ENCODE measurements at places on chromosomes 6 and 20.

- DNase-seq, result no peak
Observed at GRCh38 chr6:107911692-107912091, 46.3 kb downstream of the SEC63 start.

- no peak for DNase-seq
Observed at GRCh38 chr6:167755461-167755860, 71.2 kb upstream of the AFDN start.

- peak; percentile 48 for DNase-seq
Observed at GRCh38 chr20:63442100-63442493, 30.4 kb downstream of the KCNQ2 start.

GRCh38 chr6:51199733-51200260 is 381.1 kb downstream of the TFAP2B start:
- no peak for DNase-seq

DNA sequence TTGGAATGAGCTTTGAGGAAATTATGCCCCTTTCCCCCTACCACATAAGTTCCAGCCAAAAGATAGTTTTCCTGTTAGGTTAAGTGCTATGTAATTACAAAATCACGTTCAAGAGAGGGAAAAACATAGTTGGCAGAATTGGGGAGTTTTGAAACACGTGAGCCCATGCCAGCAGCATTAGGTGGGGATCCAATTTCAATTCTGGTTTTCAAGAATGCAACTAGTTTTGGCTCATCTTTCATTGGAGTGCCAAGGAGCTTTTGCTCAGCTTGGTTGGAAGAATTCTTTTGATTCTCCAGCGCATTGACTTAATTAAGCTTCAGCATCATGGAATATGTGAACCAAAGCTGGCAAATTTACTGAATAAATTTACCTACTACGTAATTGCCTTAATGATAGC is 95.9 kb downstream of the SAMD5 start:
- peak; percentile 21 for DNase-seq

GRCh38 chr6:78639111-78640110 is 227.9 kb upstream of the IRAK1BP1 start:
- DNase-seq, result no peak

- peak; percentile 88 for DNase-seq
Observed at GRCh38 chr20:57259121-57259937, 7.1 kb downstream of the BMP7 start.

- no peak for DNase-seq
Observed at GRCh38 chr6:26604026-26604425, 7.3 kb downstream of the ABT1 start.

- no peak for DNase-seq
Observed at GRCh38 chr6:72856801-72857200, 234.9 kb downstream of the KCNQ5 start.

DNA sequence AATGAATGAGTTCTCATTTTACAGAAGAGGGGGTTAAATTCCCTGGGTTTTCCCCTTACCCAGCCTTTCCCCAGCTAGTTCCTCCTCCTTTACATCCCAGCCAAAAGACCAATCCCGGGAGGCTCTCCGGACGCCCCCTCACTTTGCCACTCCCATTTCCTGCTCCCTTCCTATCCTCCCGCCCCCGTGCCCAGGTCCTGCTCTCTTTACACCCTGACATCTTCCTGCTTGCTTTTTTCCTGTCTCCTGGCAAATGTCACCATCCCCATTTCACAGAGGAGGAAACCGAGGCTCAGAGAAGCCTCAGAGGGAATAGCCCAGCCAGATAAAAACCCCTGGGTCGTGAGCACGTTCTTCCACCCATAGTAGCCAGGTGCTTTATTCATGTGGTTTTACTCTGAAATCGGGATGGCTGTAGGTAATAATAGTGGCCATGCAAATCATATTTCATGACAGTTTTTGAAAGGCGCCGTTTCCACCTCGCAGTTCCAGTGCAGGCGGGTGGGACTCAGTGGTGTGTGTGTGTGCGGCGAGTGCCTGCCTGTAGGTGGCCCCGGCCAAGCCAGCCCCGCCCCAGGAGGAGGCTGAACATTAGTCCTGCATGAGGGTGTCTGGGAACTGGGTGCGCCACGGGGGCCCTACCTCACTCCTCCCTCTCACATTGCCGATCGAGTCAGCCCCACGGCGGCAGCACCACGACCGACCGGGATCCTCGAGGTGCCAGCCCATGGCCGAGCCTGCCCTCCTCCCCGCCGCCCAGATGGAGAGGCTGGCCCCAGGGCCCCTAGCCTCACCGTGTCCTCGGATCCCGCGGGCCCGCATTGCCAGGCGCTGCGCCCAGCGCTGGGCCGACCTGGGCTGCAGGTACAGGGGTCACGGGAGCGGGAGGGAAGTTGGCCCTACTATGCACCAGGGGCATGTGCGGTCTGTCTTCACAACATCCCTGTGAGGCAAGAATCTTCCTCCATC is at the start of gene ARHGAP40:
Gene ARHGAP40, plus strand, starts transcription at position 594 of the 969 bp plus-strand sequence.
- no peak for DNase-seq

DNA sequence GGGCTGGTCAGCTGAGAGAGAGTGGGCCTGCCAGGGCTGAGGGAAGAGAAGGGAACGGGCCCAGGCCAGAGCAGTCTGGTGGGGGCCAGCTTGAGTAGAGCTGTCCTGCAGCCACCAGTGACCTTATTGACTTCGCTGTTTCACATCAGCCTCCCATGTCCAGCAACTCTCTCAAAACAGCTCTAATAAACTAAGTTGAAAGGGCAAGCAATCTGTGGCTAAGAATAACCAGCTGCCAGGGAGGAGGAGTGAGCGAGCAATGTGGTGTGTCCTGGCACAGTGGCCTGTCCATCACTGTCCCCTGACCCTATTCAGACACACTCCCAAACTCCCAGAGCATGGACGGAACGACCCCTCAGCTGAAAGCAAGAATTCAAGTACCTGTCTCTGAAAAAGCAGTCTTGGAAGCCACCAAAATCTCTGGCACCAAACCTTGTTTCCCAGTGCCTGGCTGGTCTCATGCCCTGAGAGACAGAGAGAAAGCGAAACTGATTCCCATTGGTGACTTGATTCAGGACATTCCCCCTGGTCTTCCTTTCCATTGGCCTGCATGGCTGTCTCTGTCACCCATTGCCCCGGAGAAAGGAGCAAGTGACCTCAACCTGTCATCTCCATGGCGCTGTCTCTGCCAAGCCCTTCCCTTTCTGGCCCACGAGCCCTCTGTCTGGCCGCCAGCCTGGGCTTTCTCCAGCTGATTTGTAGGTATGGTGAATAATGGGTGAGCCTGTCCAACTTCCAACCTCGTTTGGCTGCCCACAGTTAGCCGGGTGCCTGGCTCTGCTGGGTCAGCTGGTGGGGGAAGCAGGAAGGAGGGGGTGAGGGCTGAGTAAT is at the start of gene DDO:
Gene DDO, minus strand, starts transcription at position 490 of the 831 bp plus-strand sequence. CDS start 2,113 bp downstream, outside the sequence.
- DNase-seq, result no peak

DNA sequence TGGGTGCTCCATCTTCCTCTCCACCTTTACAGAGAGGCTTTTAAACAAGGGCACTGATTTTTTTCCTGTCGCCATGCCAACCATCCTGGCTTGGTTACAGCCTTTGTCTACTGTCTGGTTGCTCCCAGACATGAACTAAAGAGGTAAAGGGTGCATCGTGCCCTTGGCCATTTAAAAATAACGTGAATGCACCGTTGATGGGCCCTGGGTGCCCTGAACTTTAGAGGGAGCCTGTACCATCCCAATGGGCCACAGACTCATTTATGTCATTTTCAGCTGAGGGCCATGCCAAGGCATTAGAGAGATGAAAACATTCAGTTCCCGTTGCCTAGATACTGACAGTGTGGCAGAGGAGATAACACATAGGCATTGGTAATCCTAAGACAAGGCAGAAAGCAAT is 23.3 kb downstream of the TMC2 start:
- DNase-seq, result no peak

DNA sequence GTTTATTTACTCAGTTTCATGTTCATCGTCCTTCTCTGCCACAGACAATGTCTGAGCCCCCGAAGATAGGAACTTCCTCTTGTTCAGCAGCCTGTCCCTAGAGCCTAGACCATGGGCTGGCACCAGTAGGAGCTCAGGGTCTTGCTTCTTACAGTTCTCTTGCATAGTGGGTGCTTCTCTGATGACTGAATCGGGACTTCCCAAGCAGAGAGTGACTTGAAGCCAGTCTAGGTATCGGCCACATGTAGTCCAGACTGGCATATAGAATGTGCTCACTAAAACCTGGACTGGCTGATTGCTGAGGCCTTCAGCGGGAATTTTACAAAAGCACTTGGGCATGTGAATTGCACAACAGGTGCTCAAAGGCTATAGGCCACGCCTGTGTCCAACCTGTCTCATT is 52.0 kb downstream of the PRDM1 start:
- DNase-seq, result no peak

DNA sequence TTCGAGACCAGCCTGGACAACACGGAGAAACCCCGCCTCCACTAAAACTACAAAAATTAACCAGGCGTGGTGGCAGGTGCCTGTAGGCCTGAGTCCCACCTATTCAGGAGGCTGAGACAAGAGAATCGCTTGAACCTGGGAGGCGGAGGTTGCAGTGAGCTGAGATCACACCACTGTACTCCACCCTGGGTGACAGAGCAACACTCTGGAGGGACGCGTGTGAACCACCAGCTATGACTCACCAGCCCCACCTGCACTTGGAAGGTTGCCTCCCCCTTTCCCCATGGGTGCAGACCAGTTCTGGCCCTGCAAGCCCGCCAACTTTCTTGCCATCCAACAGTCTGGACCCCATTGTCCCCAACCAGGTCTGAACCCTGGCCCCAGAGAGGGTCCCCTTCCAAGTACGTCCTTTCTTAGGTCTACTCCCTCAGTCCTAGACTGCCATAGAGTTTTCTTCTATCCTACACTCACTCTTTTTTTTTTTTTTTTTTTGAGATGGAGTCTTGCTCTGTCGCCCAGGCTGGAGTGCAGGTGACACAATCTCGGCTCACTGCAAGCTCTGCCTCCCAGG is 29.2 kb downstream of the ATP9A start:
- no peak for DNase-seq

DNA sequence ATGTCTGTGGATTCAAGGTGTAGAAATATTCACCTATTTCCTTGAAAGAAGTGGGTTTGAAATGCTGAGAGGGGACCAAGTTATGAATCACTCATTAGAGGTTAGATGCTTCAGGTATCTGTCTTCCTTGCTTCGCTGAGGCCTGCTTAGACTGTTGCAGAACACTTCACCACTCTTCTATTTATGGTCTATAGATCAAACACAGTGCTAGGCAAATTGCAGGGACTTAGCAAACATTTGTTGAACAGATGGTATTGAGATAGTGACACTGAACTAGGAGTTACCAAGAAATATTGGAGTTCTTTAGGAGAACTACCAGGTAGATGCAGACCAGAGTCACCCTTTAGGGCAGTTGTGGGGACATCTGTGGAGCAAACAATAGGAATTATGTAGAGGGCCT is 123.8 kb downstream of the RFPL4B start:
- no peak for DNase-seq

DNA sequence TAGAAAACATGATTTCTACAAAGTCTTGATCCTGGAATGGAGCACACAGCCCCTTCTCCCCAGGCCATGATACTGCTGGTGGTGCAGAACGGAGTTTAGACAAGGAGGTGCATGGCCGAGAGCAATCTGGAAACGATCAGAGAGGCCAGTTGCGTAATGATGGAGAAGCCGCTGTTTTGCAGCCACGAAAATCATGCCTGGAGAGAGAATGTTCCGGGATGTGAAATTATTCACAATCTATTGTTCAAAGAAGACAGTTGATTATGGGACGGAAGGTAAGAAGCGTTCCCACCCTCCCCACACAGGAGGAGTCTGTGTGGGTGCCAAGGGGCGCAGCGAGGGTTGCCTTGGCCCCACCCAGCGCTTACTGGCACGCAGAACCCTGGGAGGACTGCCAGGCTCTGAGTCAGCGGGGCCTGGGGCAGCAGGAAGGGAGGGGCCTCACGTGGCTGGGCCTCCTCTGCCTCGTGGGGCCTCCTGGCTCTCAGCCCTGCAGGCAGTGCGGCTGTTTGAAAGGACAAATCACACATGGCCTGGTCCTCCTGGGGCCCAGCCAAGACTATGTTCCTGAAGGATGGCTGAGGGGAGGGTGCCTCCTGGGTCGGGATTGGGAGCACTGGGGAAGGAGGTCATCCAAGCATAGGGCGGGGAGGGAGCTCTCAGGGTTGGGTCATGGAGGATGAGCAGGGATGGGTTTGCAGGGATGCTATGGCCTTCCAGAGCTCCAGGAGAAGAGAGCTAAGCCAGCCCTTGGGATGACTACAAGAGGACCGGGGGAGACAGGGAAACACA is 8.7 kb upstream of the AP5S1 start:
- DNase-seq, result peak; percentile 92

DNA sequence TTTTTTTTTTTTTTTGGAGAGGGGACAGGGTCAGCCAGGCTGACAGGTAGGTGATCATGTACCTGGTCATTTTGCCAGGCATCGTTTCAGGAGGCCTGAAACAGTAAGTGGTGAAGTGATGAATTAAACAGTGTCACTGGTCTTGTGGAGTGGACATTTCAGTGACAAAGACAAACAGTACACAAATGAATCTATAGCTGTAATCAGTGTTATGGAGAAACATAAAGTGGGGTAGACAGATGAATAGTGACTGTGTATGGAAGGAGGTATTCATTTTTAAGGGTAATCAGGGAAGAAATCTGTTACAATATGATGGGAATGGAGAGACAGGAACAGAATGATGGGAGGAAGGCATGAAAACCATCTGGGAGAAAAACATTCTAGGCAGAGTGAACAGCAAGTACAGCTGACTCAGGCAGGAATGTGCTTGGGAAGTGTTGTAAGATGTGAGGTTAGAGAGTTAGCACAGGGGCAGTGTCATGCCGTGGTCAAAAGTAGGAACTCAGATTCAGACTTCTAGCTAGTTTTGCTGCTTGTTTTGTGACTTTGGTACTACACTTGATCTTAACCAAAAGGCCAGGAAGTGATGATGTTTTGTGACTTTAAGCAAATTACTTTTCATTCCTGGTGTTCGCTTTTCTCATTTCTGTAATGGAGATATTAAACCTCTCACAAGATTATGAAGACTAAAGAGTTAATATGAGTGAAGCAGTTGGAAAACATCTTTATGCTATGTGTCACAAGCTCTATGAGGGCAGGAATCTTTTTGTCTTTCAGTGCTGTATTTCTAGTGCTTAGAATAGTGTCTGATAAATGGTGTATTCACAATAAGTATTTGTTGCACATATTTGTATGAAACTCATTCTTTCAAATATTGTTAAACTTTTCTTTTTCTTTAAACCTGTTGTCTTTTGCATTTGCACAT is 43.4 kb downstream of the QKI start:
- no peak for DNase-seq

- peak; percentile 51 for DNase-seq
Observed at GRCh38 chr6:33768644-33769120, 20.2 kb downstream of the LEMD2 start.

GRCh38 chr6:1657771-1658165 is 48.1 kb downstream of the FOXC1 start:
- DNase-seq, result no peak

DNA sequence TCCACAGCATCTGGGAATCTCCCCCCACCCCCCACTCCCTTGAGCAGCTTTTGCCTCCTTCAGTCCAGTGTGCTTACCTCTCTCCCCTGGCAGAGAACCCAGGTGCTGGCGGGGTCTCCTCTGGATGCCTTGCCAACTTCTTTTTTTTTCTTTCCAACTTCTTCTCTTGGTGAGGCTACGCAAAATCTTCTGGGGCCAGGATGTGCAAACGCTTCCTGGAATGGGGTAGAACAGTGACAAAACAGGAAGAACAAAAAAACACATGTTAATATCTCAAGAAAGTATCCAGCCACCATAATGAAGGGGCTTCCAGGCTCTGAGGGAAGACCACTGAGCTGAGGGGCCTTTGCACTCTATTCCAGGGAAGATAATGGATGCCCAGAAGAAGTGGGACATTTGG is 53.9 kb upstream of the DDR1 start:
- no peak for DNase-seq

GRCh38 chr6:152463164-152463563 is 174.0 kb downstream of the SYNE1 start:
- DNase-seq, result peak; percentile 45

- DNase-seq, result no peak
Observed at GRCh38 chr6:364609-365540, 26.7 kb upstream of the IRF4 start.

GRCh38 chr20:5751856-5752255 is 1.7 kb downstream of the SHLD1 start:
- DNase-seq, result no peak
